ENCODE measurements at places on chromosomes 2 and 18. TPM values are rescaled to one million over a fixed set of nuclear protein-coding genes. Genes with fewer than 3 reads are reported as not detected.

INHBB gene
- not detected for total RNA-seq

ABCG8 gene
- total RNA-seq, result not detected

LOXL3 gene
- total RNA-seq, result 39.1 TPM

STPG4 gene
- not detected for total RNA-seq

LOXHD1 gene
- not detected for total RNA-seq

GREB1L gene
- 251 TPM for total RNA-seq

KCNJ3 gene
- 0.77 TPM for total RNA-seq

CHN1 gene
- 46.6 TPM for total RNA-seq

CKAP2L gene
- total RNA-seq, result 28.2 TPM

IL36B gene
- not detected for total RNA-seq

- no peaks in the 10 kb centered on the region for H3K27me3 ChIP-seq
- H3K4me3 ChIP-seq, result no peak overlapping the region
- DNase-seq, result no peak
- H3K4me1 ChIP-seq, result peaks cover 14% of the 10 kb centered on the region
- H3K27ac ChIP-seq, result no peak overlapping the region
These were observed 226.8 kb upstream of the CHST9 start for GRCh38 chr18:27411911-27412310.

DNA sequence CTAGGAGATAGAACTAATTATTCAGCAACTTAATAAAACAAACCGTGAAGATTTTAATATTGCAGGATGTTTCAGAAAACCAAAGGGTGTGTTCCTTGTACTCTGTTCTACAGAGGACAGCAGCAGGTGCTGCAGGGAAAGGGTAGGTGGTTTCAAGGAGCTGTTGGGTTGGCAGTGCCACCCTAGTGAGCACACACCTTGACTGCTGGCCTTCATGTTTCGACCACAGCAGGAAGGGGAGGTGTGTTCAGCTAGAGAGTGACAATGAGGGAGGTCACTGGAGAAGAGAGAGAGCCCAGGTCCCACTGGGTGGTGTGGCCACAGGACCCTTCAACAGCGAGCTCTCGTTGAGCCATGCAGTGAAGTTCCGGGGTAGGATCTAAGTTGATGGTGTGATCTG, 98.6 kb downstream of the ZNF236 start:
- no peak overlapping the region for H3K4me3 ChIP-seq
- H3K27me3 ChIP-seq, result no peaks in the 10 kb centered on the region
- no peaks in the 10 kb centered on the region for H3K4me1 ChIP-seq
- no peak for DNase-seq
- H3K27ac ChIP-seq, result no peak overlapping the region

DNA sequence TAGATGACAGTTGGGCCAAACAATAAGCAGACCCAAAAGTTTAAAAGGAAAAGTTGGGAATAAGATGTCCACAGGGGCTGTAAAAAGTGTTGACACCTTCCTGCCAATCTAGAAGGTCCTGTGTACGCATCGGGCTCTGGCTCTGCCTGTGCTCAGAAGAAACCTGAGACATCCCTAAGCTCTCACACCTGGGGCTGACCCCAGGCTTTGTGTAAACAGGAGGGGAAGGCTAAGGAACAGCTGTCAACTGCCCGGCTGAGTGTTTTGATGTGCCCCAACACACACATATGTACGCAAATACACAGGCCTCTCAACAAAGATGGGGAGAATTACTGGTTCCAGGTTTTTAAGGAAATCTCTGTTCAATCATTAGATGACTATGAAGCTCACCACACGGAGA, 59.5 kb downstream of the TMEM131 start:
- peak overlapping the region; percentile 17 for H3K4me3 ChIP-seq
- H3K4me1 ChIP-seq, result peaks cover 14% of the 10 kb centered on the region
- no peaks in the 10 kb centered on the region for H3K36me3 ChIP-seq
- DNase-seq, result peak; percentile 67
- H3K27ac ChIP-seq, result no peak overlapping the region

DNA sequence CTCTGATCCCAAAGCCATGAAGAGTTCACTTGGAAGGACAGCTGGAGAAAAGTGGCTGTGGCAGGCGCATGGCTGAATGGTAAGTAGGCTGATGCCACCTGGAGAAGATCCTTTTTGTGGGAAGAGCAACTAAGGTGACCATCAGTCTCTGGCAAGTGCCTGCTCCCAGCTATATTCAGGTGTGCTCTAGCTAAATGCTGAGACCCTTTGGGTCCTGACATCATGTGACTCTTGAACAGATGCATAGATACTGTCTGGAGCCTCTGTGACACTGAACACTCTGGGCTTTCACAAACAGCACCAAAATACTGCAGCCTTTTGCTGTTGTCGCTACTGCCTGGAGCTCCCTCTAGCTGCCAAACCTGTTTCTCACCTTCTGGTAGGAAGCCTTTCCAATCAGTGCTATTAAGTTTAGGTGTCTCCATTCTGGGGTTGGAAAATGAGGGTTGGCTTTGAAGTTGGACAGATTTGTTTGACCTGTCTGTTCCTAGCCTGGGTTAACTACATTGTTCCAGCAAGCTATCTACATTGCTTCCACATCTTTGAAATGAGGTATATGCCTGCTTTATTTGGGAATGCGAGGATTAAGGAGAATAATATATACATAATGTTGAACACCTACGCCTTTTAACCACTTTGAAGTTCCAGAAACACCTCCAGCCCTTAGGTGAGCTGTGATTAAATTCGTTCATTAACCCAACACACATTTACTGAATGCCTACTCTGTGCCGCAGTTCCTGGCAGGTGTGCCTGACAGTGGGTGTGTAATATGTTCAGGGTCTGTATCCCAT, 3.1 kb downstream of the EGR4 start:
- peaks cover 3% of the 10 kb centered on the region for H3K4me1 ChIP-seq
- H3K4me3 ChIP-seq, result no peak overlapping the region
- peak; percentile 72 for DNase-seq
- H3K27ac ChIP-seq, result no peak overlapping the region

DNA sequence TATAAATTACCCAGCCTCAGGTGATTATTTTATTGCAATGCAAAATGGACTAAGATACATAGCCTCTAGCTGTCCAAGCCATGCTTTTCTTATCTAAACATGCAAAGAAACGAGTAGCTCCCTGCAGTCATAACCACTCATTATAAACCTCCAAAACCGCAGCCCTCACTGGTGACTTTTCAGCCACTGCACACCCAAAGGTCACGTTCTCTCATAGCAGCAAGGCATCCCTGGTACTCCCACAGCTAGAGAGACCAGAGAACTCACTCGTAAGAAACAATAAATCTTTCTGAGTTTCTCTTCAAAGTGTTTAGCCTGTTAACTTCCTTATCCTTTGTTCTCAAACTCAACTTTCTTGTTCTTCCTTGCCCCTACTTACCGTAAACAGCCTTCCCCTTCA, 28.5 kb upstream of the RALBP1 start:
- no peak overlapping the region for H3K4me3 ChIP-seq
- DNase-seq, result no peak
- H3K27me3 ChIP-seq, result no peaks in the 10 kb centered on the region
- H3K36me3 ChIP-seq, result no peaks in the 10 kb centered on the region

DNA sequence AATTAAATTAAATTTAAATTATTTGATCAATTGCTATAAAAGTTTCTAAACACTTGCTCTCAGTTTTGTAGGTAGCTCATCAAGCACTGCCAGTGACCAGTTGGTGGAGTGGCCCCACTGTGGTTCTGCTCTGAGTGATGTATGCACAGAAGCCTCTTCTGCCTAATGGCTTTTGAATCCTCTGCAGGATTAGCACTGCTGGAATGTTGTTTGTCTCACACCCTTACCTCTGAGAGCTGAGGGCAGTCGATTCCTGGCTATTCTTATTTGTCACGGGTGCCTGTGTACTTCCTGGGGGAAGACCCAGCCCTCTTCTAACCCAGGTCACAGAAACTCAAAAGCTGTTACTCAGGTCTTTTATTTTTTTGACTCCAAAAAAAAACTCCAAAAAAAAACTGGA, 9.5 kb downstream of the CAPN14 start:
- peak; percentile 72 for DNase-seq
- no peaks in the 10 kb centered on the region for H3K36me3 ChIP-seq
- peaks cover 15% of the 10 kb centered on the region for H3K4me1 ChIP-seq
- peak overlapping the region; percentile 71 for H3K27ac ChIP-seq
- no peaks in the 10 kb centered on the region for H3K27me3 ChIP-seq

DNA sequence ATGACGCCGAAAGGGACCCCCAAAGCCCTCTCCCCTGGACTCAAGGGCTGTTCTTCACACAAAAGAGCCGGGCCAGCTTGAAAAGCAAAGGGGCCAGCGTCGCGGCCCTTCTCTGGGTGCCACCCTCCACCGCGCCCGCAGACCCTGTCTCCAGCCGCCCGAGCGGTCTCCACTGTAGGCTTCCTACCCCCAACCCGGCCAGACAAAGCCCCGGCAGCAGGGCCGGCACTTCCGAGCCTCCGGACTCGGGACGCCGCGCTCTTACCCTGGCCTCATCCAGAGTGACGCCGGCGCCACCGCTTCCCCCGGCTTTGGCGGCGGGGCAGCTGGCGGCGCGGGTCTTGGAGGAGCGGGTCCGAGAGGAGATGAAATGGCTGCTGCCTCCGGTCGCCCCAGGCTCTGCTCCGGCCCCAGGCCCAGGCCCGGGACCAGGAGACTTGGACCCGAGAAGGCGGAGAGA, 603 bp downstream of the ATAD2B start:
- H3K27me3 ChIP-seq, result no peaks in the 10 kb centered on the region
- H3K4me1 ChIP-seq, result peaks cover 17% of the 10 kb centered on the region
- peak; percentile 74 for DNase-seq
- peak overlapping the region; percentile 94 for H3K4me3 ChIP-seq
- no peaks in the 10 kb centered on the region for H3K36me3 ChIP-seq
- H3K27ac ChIP-seq, result peak overlapping the region; percentile 78

- no peak for DNase-seq
- H3K4me3 ChIP-seq, result no peak overlapping the region
- no peaks in the 10 kb centered on the region for H3K36me3 ChIP-seq
- H3K27ac ChIP-seq, result no peak overlapping the region
- H3K27me3 ChIP-seq, result no peaks in the 10 kb centered on the region
These were observed 43.0 kb downstream of the PTPN2 start for GRCh38 chr18:12841070-12841469.

- DNase-seq, result no peak
- H3K4me3 ChIP-seq, result no peak overlapping the region
- no peaks in the 10 kb centered on the region for H3K36me3 ChIP-seq
- no peaks in the 10 kb centered on the region for H3K4me1 ChIP-seq
- no peaks in the 10 kb centered on the region for H3K27me3 ChIP-seq
- no peak overlapping the region for H3K27ac ChIP-seq
These were observed 142.0 kb downstream of the KCTD1 start for GRCh38 chr18:26406324-26406723.

- no peak overlapping the region for H3K4me3 ChIP-seq
- DNase-seq, result peak; percentile 53
- H3K27me3 ChIP-seq, result no peaks in the 10 kb centered on the region
- no peaks in the 10 kb centered on the region for H3K36me3 ChIP-seq
- H3K27ac ChIP-seq, result no peak overlapping the region
These were observed 1.9 kb upstream of the ESPNL start for GRCh38 chr2:238097988-238098871.

- no peak overlapping the region for H3K4me3 ChIP-seq
- H3K27me3 ChIP-seq, result no peaks in the 10 kb centered on the region
- DNase-seq, result no peak
- H3K4me1 ChIP-seq, result no peaks in the 10 kb centered on the region
- peaks cover 8% of the 10 kb centered on the region for H3K36me3 ChIP-seq
These were observed 79.2 kb downstream of the BARD1 start for GRCh38 chr2:214730248-214730647.

DNA sequence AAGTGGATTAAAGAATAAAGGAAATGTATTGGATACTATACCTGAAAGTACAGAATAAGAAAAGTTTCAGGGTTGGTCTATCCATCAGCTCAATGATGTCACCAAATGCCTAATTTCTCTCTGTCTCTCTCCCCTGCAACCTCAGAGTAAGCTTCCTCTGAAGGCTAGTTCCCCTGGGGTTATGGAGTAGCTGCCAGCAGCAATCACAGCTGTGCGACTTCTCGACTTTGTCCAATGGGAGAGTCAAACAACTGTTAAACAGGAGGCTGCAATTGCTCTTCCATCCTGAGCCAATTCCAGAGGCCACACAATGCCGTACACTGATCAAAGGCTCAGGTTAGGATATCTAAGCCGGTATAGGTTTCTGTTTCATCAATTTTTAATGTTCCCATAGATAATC, 95.3 kb upstream of the FANCL start:
- H3K27ac ChIP-seq, result no peak overlapping the region
- no peak overlapping the region for H3K4me3 ChIP-seq
- no peaks in the 10 kb centered on the region for H3K27me3 ChIP-seq
- peak; percentile 34 for DNase-seq
- H3K4me1 ChIP-seq, result no peaks in the 10 kb centered on the region
- no peaks in the 10 kb centered on the region for H3K36me3 ChIP-seq

- H3K36me3 ChIP-seq, result no peaks in the 10 kb centered on the region
- H3K27me3 ChIP-seq, result peaks cover 17% of the 10 kb centered on the region
- peaks cover 16% of the 10 kb centered on the region for H3K4me1 ChIP-seq
- no peak for DNase-seq
- no peak overlapping the region for H3K4me3 ChIP-seq
- no peak overlapping the region for H3K27ac ChIP-seq
These were observed 28.2 kb downstream of the THNSL2 start for GRCh38 chr2:88198308-88198707.

DNA sequence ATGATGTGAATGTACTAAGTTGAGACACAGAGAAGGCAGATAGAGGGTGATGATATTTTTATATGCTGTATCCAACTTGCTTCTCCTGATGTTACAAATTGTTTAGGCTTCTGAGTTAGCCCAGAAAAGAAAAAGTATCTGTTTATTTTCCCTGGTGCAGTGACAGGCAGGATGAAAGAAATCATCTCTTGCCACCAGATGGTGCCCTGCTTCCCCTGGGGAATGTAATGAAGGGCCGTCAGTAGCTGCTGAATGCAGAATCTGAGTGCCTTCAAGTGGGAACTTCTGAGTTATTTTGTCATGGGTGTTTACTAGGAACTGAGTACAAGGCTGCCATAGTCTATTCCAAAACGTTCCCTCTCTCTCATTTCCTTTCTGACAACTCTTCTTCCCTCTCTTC, 525.6 kb downstream of the MBD2 start:
- no peaks in the 10 kb centered on the region for H3K27me3 ChIP-seq
- peak; percentile 68 for DNase-seq
- no peaks in the 10 kb centered on the region for H3K4me1 ChIP-seq
- no peak overlapping the region for H3K4me3 ChIP-seq
- H3K36me3 ChIP-seq, result no peaks in the 10 kb centered on the region

GRCh38 chr18:42113529-42114191, 158.6 kb downstream of the PIK3C3 start:
- no peaks in the 10 kb centered on the region for H3K36me3 ChIP-seq
- DNase-seq, result no peak
- H3K27ac ChIP-seq, result no peak overlapping the region

DNA sequence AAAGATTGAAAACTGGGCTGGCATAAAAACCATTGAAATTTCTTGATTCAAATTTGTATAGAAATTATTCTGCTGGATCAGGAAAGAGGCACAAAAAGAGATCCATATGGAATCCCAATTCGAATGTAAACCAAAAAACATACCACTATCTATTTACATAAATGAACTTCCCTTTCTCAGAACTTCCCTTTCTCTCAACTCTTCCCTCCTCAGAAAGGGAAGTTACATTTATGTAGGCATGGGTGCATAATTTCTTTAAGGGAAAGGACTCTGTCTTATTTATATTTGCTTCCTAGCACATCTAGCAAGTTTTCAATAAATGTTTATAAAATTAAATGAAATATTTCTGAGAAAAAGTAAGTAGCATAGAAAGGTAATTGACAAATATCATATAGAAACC, 398.1 kb upstream of the ATP5MC3 start:
- H3K27ac ChIP-seq, result no peak overlapping the region
- H3K36me3 ChIP-seq, result no peaks in the 10 kb centered on the region
- DNase-seq, result no peak
- H3K4me3 ChIP-seq, result no peak overlapping the region

- no peaks in the 10 kb centered on the region for H3K27me3 ChIP-seq
- H3K4me3 ChIP-seq, result no peak overlapping the region
- H3K4me1 ChIP-seq, result no peaks in the 10 kb centered on the region
- H3K36me3 ChIP-seq, result no peaks in the 10 kb centered on the region
- no peak for DNase-seq
These were observed 197.5 kb downstream of the IRS1 start for GRCh38 chr2:226601881-226602662.

Measured in neural progenitor cell (in vitro differentiated cells).